Brain microvascular endothelial cell (primary cell): ENCODE measurements at places on chromosomes 7 and 10.

DNA sequence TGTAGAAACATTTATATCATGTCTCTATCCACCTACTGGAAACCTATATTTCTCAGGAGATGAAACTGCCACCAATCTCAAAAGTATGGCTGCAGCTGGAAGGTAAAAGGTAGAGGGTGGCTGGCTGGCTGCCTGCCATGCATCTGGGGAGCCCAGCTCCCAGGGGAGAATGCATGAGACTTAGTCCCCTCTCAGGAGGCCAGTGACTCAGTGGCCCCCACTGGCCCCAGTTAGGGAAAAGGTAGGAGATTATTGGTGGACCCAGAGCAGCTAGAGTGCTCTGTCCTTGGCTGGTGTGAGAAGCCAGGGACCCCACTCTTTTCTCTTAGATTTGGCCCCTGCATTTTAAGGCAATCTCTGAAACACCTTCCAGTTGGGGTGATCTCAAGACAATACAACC is 6.8 kb upstream of the NKX2-3 start:
- DNase-seq, result no peak

DNA sequence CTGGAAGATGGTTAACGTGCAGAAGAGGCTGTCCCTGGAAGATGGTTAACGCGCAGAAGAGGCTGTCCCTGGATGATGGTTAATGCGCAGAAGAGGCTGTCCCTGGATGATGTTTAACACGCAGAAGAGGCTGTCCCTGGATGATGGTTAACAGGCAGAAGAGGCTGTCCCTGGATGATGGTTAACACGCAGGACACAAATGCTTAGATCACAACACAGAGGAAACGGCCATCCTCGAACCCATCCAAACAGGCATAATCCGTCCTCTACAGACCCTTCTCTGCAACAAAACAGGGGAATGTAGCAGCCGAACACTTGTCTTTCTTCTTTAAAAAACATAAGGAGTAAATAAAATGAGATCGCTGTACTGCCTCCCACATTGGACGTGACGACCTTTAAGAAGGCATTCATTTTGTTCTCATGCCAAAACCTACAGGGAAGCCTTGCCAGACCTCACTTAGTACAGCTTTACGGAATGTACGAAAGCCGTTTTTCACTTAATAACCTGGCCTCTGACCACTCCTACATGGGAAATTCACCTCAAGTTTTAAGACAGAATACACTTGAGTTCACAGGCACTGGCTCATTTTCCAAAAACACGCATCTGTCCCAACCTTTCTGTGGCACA is 245.2 kb downstream of the ZMYND11 start:
- no peak for DNase-seq

- DNase-seq, result no peak
Measured at GRCh38 chr7:22863156-22863899, 40.7 kb upstream of the TOMM7 start.

GRCh38 chr10:780536-781524 is 91.4 kb upstream of the DIP2C start:
- DNase-seq, result no peak

- no peak for DNase-seq
Measured at GRCh38 chr10:97948822-97949221, 81.6 kb downstream of the CRTAC1 start.

GRCh38 chr10:30928742-30929141 is 102.9 kb downstream of the ZNF438 start:
- no peak for DNase-seq

GRCh38 chr7:133751079-133751478 is 376.1 kb upstream of the LRGUK start:
- no peak for DNase-seq
